Nephron progenitor cell (in vitro differentiated cells): ENCODE measurements at places on chromosomes 13 and 19.
A peak's percentile ranks its signal among the peaks of the same experiment; 100 is the strongest.

DNA sequence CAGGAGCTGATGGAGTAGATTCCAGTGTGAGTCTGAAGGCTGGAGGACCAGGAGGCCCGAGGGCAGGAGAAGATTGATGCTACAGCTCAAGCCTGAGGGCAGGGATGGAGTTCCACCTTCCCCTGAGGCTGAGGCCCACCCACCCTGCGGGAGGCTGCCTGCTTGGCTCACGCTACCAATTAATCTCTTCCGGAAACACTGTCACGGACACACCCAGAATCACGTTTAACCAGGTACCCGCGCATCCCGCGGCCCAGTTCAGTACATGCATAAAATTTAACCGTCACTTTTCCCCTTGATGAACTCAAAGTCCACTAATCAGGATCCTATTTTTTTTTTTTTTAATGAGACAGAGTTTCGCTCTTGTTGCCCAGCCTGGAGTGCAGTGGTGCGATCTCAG lies 5.2 kb upstream of the ZNF628 start:
- no peak for DNase-seq

DNA sequence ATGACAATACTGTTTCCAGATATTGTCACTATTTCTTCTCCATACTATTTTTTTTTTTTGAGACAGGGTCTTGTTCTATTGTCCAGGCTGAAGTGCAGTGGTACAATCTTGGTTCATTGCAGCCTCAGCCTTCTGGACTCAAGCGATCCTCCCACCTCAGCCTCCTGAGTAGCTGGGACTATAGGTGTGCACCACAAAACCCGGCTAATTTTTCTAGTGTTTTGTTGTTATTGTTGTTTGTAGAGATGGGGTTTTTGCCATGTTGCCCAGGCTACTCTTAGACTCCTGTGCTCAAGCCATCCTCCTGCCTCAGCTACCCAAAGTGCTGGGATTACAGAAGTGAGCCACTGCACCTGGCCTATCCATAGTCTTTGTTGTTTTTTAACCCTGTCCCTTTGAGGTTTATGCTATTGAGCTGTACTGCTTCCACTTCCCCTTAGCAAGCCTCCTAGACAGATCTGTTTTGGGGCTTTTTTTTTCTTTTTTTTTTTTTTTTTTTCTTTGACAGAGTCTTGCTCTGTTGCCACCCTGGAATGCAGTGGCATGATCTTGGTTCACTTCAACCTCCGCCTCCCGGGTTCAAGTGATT lies 27.6 kb upstream of the MAP3K10 start:
- DNase-seq, result no peak

GRCh38 chr13:100818711-100819110 lies 144.1 kb upstream of the TMTC4 start:
- DNase-seq, result peak; percentile 33

DNA sequence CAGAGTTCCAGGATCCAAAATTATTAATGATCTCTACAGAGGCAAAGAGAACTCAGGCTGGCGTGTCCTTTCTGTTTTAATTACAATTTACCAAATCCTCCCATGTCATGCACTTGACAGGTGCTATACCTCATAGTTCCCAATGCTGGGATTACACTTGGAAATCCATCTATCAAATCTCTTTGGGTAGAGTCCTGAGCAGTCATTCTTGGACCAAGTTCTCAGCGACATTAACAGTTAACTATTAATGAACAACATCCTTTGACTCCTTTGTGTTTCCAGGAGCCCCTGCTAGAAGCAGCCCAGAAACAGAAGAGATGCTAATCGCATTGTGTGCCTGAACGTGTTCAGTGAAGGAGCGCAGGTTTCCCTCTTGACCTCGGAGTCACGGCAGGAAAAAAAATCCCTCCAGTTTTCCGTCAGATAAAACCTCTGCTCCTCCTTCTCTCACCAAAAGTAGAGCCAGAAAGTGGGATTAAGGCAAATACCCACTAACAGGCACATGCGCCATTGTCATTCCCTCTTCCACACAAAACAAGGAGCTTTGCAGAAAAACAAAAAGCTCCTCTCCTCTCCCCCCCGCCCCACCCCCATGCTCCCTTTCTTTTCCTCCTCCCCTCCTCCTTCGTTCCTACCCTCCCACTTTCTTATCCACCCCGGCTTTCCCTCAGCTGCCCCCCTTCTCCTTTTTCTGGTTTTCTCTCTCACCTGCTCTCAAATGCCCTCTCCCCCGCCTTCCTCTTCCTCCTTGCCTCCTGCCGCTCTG lies 224.7 kb downstream of the ZIC5 start:
- no peak for DNase-seq

DNA sequence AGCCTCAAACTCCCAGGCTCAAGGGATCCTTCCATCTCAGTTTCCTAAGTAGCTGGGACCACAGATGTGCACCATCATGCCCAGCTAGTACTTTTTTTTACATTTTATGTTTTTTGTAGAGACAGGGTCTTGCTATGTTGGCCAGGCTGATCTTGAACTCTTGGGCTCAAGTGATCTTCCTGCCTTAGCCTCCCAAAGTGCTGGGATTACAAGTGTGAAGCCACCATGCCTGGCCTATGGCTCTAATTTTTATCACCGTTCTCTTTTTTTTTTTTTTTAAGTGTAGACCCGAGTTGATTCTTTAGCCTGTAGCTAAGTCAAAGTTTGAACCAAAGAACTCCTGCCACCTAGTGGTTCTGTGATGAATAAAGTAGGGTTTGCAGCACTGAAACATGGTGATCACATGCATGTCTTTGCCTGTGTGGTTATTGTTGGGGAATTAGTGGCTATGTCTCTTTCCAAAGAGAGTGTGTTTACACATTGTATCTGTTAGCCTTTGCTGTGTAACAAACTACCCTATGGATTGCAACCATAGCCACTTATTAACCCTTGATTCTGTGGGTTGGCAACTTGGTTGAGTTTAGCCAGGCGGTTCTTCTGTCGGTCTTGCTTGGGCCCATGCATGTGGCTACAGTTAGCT lies 11.6 kb downstream of the NFILZ start:
- no peak for DNase-seq

DNA sequence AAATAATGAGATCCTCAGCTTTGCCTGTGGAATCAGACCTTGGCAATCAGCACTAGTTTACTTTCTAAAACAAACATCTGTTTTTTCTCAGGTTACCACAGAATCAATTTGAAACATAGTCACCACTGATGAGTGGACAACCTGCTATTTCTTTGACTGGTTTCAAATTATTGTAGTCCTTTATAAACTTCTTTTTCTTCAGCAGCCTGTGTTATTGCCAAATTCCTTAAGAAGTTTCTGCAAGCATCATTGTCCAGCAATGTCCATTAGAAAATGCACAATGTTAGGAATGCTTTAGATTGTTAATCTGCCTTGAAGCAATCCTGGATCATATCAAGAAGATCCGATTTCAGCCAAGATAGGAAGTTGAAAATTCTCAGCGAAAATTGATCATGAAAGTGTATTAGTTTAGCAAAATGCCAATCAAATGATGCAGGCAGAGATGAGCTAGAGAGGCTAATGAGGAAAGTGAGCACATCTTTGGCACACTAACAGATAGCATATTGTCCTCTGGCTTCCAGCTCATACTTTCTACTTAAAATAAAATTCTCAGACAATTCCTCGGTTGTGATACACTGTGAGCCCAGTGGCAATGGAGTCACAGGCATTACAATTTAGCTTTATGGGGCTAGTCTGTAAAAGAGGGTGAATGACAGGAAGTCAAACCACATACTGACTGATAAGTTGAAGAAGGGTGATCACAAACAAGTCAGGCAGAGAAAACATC lies 270.6 kb downstream of the SLITRK6 start:
- no peak for DNase-seq

DNA sequence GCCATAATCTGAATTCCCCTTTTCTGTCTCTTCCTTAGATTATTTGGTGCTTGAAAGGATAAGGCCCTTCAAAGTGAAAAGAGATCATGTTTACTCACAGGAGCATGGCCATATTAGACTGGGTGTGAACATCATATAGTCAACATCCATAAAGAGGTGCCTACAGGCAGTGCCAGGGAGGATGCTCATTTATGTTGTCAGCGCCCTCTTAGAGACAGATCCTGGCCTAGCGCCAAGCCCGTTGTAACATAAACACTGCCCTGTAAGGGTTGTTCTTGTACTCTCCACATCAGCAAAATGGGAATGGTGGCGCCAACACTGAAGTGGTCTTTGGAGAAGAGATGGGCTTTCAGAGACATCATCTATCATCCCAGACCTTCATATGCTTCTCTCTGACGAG lies 16.1 kb downstream of the PCDH8 start:
- DNase-seq, result no peak

- DNase-seq, result no peak
These were observed 703 bp downstream of the NEK3 start for GRCh38 chr13:52158629-52159158.

DNA sequence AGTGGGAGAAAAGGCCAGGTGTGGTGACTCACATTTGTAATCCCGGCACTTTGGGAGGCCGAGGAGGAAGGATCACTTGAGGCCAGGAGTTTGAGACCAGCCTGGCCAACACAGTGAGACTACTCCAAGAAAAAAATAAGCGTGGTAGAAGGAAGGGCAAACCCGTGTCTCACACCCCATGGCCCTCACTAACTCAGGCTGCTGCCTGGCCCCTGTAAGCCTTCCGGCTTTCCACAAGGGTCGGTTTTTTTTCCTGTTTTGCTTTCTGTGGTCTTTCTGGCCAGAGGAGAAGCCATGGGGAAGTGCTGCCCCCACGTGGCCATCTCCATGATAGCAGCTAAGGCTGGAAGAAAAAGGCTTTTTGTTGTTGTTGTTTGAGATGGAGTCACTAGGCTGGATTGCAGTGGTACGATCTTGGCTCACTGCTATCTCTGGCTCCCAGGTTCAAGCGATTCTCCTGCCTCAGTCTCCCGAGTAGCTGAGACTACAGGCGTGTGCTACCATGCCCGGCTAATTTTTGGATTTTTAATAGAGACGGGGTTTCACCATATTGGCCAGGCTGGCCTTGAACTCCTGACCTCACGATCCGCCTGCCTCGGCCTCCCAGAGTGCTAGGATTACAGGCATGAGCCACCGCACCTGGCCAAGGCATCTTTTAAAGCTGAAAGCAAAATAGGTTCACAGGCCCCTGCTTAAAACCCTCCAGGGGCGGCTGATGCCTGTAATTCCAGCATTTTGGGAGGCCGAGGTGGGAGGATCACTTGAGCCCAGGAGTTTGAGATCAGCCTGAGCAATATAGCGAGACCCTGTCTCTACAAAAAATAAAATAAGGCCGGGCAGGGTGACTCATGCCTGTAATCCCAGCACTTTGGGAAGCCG lies 7.5 kb upstream of the ARHGEF18 start:
- peak; percentile 94 for DNase-seq

DNA sequence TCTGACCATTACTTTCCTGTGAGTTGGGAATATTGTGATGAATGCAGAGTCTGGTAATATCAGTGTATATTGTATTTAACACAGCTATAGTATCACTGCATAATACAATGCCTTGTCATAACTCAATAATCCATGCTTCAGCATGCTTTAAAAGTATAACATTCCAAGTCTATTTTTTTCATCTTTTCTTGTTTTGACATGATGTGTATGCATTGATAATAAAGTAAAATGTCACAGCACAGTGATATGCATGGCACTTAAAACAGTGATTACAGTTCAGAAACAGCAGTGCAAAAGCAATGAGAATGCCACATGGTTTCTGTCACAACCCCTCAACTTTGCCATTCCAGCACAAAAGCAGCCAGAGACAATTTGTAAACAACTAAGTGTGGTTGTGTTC lies 17.8 kb downstream of the KATNAL1 start:
- DNase-seq, result no peak

GRCh38 chr13:27667946-27668345 lies 46.3 kb downstream of the POLR1D start:
- no peak for DNase-seq

DNA sequence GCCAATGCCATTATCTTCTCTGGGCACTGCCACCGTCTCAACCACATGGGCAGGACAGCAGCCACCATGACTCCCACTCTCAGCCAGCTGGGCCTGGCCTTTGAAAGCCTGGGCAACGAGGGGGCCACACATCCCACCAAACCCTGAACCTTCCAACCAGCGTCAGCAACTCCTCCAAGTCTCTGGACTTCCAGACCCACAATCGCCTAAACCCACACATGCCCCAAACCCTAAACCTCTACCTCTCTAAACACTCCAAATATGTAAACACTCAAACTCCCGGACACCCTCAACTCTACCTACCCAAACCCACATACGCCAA lies 949 bp downstream of the C3 start:
- no peak for DNase-seq

GRCh38 chr19:10751109-10751953 lies 33.5 kb downstream of the DNM2 start:
- no peak for DNase-seq

GRCh38 chr19:51129716-51130115 lies 5.0 kb downstream of the SIGLEC9 start:
- no peak for DNase-seq

DNA sequence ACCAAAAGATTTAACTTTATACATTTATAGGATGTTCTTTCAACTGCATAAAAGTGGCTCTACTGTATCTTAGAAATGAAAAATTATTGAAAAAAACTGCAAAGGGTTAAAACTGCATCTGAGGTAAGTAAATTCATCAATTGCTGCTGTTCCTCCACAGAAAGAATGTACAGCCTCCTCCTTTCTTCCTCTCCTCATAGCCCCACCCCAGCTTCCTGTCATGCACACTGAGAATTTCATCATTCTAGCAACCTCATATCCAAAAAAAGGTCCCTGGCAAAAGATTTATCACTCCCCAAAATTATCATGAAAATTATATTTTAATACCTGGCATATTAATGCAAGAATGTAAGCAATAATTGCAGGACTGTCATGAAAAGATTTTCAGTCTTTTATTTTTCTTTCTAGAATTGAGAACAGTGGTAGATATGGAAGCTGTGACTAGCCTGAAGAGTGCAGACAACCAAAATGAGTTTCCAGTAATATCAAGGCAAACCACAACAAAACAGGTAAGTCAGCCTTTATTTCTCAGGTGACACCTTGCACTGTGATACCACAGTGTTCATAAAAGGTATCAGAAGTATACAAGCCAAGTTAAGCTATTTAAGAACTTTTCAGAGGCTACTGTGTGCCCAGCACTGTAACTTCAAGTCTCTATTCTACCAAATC lies 110.8 kb downstream of the SUCLA2 start:
- DNase-seq, result no peak

DNA sequence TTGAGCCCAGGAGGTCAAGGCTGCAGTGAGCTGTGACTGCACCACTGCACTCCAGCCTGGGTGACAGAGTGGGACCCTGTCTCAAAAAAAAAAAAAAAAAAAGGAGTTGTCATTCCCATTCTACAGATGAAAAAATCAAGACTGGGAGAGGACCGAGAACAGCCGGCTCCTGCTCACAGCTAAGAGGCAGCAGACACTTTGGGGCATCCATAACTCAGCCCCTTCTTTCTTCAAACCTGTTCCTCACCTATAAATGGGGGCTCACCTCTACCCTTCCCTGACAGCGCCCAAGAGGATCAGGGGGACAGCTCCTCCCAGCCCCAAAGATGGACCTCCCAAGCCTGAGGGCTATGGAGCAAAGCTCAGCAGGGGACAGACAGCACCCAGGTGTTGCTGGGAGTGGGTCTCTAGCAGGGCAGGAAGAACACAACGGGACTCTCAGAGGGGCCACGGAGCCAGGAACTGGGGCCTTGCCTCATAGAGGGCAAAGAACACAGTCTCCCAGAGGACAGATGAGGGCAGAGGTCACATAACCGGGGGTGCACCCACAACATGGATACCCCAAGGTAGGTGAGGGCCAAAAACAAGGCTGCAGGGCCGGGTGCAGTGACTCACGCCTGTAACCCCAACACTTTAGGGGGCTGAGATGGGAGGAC lies 3.4 kb upstream of the KLF16 start:
- no peak for DNase-seq
